Brain pericyte (primary cell): ENCODE measurements at places on chromosomes 6 and 20.
A peak's percentile ranks its signal among the peaks of the same experiment; 100 is the strongest.

- no peak for DNase-seq
Observed at GRCh38 chr6:30149858-30150550, 11.0 kb downstream of the TRIM10 start.

DNA sequence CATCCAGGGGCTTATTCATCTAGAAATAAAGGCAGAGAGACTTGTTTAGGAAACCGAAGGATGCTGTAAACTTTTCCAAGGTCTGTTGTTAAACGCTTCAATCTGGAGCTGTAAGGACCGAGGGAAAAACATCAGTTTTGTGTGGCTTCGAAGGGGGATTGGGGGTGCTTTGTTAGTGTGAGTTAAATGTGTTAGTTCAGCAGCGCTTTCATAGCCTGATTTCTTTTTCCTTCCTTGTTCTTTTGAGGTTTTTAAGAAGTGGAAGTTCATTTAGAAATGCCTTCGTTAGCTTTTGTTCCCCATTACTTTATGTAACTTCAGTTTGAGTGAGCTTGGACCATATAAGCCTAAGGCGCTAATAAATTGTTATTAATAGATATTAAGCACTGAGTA, 1.5 kb downstream of the ANKS1A start:
- DNase-seq = no peak

GRCh38 chr20:34532320-34532719, 16.1 kb downstream of the DYNLRB1 start:
- DNase-seq = no peak

DNA sequence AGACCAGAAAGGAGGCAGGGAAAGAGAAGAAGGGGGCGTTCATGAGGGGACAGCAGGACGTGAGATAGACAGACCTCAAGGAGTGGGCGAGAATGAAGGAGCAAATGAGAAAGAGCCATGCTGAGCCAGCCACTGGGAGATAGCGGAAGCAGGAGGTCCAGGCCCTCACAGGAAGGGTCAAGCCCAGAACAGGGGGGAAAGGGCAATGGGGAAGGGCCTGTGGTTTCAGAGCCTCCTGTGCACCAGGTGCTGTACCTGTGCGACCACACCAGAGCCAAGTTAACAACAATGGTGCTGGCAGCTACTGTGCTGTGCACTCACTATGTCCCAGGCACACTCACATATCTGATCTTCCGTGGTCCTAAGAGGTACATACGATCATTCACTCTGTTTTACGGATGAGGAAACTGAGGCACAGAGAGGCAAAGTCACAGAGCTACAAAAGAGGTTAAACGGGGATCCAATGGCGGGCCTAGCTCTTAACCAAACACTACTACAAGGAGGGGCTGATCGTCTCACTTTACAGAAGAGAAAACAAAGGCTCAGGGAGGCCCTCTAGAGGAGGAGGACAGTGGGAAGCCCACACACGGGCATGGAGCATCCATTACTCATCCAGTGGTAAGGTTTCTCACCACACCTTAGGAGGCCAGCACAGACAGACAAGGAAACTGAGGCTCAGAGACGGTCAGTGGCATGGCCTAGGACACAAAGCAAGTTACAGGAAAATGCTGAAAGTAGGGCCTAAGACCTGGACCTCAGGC, 129.1 kb downstream of the PREX1 start:
- no peak for DNase-seq

GRCh38 chr6:20481281-20481680, 53.0 kb upstream of the CDKAL1 start:
- no peak for DNase-seq

DNA sequence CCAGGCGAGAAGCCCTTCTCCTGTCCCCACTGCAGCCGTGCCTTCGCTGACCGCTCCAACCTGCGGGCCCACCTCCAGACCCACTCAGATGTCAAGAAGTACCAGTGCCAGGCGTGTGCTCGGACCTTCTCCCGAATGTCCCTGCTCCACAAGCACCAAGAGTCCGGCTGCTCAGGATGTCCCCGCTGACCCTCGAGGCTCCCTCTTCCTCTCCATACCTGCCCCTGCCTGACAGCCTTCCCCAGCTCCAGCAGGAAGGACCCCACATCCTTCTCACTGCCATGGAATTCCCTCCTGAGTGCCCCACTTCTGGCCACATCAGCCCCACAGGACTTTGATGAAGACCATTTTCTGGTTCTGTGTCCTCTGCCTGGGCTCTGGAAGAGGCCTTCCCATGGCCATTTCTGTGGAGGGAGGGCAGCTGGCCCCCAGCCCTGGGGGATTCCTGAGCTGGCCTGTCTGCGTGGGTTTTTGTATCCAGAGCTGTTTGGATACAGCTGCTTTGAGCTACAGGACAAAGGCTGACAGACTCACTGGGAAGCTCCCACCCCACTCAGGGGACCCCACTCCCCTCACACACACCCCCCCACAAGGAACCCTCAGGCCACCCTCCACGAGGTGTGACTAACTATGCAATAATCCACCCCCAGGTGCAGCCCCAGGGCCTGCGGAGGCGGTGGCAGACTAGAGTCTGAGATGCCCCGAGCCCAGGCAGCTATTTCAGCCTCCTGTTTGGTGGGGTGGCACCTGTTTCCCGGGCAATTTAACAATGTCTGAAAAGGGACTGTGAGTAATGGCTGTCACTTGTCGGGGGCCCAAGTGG, 5.3 kb downstream of the SNAI1 start:
- no peak for DNase-seq

GRCh38 chr6:5084781-5085647, at the start of gene PPP1R3G:
Gene PPP1R3G (plus strand): TSS chr6:5085341. CDS start chr6:5085486, 145 bp downstream.
- DNase-seq = no peak

DNA sequence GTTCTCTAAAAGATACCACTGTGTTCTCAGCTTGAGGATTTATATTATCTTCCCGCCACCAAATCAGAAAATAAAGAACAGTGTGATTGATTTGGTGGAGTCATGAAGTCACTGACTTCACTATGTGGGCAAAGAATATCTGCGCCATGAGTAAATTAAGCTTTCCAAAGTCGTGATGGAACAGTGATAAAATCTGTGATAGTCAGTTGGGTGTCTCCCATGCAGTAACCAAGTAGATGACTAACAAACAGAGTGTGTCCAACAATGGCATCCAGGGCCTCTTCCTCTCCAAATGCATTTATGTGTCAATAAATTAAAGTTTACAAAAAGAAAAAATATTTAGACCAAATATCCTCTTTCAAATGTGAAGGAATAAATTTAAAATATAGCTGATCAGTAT, 87.0 kb upstream of the DST start:
- DNase-seq = no peak

- DNase-seq = no peak
Observed at GRCh38 chr20:5899444-5899843, 50.9 kb downstream of the TRMT6 start.

- no peak for DNase-seq
Observed at GRCh38 chr6:4858194-4859015, 82.2 kb downstream of the CDYL start.

DNA sequence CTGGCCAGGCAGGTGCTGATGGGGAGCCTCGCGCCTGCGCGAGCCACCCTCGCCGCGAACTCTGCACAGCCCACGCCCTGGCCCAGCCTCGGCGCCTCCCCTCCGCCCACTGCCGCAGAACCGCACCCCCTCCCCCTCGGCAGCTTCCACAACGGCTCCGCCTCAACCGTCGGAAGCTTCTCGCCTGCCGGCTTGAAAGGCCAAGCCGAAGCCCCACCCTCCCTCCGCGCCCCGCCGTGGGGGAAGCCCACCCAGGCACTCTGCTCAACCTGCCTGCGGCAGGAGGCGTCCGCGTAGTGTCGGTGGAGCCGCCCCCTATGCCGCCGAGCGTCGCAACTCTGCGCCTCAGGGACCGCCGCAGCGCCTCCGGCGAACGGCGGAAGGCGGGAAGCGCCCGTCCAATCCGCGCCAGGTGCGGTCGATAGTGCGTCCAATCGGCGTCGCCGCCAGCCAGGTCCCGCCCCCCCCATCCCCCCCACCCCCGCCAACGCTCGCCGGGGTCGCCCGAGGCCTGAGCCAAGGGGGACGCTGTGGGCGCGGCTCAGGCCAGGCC, at the start of gene SYCP2:
Gene SYCP2 (minus strand): TSS at position 342 of the 553 bp plus-strand sequence. CDS start 11,224 bp downstream, outside the sequence.
- DNase-seq = no peak

DNA sequence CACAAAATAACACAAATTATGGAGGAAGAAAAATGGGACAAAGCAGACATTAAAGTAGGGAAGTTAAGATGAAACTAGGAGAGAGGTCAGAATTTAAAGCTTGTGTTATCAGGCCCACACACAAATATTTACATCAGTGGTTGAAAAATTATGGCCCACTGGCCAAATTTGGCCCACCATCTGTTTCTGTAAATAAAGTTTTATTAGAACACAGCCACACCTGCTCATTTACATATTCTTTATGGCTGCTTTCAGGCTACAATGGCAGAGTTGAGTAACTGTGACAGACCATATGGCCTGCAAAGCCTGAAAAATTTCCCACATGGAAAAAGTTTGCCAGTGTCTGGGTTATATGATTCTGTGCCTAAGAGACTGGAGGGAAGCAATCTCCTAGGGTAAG, 49.0 kb downstream of the SLC22A23 start:
- no peak for DNase-seq

DNA sequence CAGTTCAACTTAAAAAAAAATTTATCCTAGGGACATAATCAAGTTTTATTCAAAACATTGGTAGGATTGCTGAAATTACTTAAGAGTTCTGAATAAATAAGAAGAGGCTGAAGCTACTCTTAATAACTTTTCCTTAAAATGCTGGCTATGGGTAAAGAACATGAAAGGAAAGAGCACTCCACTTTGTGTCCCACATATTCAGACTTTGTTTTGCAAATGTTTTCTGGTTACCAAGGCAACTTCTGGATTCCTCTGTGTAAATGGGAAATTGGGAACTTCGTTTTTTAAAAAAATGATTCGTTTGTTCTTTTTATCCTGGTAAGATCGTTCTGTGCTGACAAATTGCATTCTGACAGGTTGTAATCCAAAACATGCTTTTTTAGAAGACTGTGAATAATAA, 115.0 kb downstream of the KIF6 start:
- DNase-seq = no peak

- no peak for DNase-seq
Observed at GRCh38 chr6:88612631-88613030, 350.8 kb downstream of the RNGTT start.

GRCh38 chr6:99605074-99605734, 1.4 kb upstream of the PRDM13 start:
- DNase-seq = no peak

DNA sequence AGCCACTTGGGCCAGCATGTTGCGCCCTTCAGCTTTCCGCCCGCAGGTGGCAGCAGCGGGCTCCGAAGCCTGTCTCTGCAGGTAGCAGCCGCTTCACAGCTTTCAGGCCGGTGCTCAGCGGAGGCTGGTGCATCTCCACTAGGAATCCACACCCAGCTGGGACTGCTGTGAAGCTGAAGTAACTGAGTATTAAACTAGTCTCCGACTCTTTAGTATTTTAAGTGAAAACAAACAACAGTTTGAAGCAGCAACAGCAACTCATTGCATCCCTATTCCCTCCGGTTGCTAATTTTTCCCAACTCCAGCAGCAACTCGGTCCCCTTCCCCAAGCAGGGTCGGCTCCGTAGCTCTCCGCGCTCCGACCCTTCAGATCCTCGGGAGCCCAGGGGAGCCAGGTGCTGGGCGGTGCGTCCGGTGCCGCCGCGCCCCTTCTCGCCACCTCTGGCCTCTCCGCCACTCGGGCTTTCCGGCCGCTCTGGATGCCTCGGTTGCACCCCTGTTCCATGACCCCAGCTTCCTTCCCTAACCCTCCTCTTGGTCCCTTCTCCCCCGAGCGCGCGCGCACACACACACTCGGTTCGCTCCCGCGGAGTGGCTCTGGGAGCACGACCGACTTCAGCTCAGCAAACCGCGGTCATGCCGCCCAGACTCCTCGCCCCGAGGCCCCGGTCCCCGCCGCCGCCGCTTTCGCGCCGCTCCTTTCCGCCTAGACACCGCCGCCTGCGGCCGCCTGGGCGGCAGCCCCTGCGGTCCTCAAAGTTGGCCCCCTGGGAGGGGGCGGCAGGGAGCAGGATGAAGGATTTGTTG, 765 bp upstream of the NKAIN2 start:
- peak; percentile 33 for DNase-seq

- DNase-seq = no peak
Observed at GRCh38 chr20:61322151-61322865, 70.2 kb downstream of the CDH4 start.

DNA sequence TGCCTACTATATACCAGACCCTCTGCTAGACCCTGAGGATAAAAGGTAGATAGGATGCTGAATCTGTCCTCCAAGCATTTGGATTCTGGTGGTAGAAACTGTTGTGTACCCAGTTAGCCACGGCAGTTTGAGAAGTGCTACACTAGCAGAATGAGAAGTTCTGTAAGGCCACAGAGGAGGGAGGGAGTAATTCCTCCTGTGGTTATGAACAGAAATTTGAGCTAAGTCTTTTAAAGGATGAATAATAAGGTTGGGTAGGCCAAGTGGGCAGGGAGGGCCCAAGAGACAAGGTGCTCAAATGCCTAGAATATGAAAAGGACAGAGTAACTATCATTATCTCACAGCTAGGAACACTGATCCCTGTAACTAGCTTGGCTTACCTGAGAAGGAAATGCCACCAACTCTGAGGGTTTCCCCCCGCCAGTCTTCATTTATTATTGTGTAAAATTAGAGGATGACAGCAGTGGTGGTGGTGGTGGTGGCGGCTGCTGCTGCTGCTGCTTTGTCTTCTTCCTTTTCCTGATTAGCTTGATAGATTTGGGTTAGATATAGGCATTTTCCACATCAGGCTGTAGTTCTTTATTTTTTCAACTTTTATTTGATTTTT, 243.3 kb downstream of the PRL start:
- DNase-seq = no peak

DNA sequence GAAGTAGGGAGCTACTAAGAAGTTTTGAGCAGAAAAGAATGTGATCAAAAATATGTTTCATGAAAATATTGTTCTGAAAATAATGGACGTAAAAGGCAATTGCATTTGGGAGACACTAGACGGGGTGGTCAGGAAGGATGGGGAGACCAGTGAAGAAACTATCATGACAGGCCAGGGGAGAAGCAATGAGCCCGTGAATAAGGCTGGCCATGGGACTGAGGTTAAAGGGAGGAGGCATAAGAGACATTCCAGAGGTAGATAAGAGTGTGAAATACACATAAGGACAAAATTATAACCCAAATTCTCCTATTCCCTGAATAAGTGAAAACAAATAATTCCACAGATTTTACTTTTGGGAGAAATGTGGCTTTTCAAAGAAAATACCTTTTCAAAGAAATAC, 51.7 kb downstream of the MARCKS start:
- no peak for DNase-seq

GRCh38 chr6:8336406-8337057, 98.8 kb downstream of the SLC35B3 start:
- no peak for DNase-seq

GRCh38 chr6:42960243-42961019, at the start of gene GNMT:
Gene GNMT (plus strand): TSS chr6:42960754. CDS start chr6:42960768, 14 bp downstream.
- DNase-seq = no peak

- DNase-seq = no peak
Observed at GRCh38 chr20:35284267-35284991, at the start of gene EIF6. Gene EIF6 (minus strand): TSS chr20:35284772. CDS start chr20:35284487, 285 bp downstream.

GRCh38 chr6:83433177-83433576, 2.3 kb upstream of the ME1 start:
- no peak for DNase-seq

DNA sequence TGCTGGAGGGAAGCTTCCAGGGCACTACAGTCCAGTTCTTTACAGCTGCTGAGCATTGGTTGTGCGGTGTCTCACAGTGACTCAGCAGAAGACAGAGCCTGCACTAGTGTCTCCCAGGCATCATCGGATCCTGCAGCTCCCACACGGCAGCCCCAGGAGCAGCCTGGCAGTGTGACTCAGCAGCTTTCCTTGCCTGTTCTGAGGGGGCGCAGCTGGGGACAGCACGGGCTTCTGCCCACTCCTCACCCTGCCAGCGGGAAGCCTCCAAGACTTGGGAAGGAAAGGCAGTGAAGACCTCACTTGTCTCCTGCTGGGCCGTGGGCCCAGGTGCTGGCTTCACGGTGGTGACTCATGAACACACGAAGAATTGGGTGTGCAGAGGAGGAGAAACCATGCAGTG, 165.4 kb downstream of the SYNDIG1 start:
- peak; percentile 63 for DNase-seq
